H1 (cell line): ENCODE measurements at places on chromosomes 7 and 10.

DNA sequence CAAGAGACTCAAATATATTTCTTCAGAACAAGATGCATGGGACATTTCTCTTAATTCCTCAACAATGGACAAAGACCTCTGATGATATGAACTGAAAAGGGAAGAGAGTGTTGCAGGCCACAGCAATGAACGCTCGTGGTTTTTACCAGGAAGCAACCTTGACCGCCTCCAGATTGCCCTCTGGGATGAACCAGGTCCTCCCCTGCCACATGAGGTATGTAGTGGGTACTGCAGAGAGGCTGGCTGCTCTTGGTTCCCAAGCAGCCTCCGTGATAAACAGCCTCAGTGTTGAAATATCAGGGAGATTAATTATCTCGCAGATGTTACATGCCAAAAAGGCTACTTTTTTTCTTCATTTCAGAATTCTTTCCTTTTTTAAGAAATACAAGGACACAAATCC, 338.8 kb downstream of the ELMO1 start:
- DNase-seq, result no peak

GRCh38 chr7:85565276-85565675, 378.4 kb upstream of the SEMA3D start:
- DNase-seq, result no peak

DNA sequence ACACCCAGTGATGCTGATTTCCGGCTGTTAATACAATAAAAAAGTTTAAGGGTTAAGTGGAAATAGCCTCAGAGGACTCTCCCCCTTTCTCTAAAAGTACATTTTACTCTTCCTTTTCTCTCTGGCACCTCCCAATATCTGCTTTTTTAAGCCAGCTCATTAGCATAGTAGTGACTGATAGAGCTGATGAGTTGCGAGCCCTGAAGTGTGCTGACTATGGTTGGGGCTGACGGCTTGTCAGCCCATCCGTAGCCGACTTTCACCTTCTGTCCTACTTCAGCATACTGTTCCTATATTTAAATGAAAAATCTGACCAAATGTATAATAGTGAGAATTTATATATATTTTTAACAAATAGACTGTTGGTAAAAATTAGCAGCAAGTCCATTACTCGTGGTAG, 80.0 kb downstream of the SHH start:
- no peak for DNase-seq

DNA sequence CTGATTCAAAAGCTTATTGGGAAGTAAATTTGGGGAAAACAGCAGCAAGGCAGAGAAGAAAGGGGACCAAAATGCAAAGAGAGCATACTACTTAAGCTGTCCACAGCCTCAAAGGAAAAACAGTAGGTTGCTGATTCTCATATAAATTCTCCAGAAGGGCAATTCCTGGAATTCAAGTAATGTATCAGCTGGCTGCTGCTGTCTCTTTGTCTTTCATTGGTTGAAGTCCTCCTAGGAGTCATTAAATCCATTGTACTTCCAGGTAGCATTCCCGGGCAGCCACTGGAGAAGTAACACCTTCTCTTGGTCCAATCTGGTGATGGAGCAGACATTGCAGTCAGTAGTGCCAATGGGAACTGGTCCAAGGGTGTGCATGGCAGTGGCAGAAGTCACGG, 22.7 kb downstream of the BET1 start:
- peak; percentile 50 for DNase-seq

DNA sequence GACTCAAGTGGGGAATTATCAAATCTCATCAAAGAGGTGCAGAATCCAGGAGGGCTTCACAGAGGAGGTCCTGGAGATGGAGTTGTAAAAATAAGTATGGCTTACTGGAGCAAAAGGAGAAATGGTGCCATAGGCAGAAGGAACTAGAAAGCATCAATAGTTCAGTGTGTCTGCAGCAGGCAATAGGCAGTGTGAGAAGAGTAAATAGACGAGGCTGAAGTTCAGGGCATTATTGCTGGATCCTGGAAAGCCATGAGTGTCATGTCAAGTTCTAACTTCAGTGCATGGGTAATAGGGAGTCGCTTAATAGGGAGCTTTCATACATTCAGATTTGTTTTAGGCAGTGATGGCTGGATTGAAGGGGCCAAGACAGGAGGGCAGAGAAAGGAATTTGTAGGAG, 39.3 kb downstream of the CYP26A1 start:
- no peak for DNase-seq
